ENCODE measurements at places on chromosomes 5 and 9.

DNA sequence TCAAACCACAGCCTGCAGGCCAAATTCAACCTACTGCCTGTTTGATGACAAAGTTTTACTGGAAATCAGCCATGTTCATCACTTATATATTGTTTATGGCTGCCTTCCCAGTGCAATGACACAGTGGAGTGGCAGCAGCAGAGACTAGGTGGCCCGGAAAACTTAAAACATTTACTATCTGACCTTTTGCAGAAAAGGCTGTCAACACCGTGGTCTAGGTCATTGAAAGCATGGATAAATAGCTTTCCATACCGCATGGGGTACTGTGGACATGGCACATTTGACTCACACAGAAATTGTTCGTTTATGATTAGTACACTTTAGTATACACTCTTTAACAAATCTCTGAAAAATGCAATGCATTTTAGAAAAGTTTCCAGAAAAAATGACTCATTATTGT is 298.3 kb upstream of the EFNA5 start:
- no peak for DNase-seq

GRCh38 chr9:94996641-94997040 is 270.1 kb downstream of the AOPEP start:
- DNase-seq: no peak

DNA sequence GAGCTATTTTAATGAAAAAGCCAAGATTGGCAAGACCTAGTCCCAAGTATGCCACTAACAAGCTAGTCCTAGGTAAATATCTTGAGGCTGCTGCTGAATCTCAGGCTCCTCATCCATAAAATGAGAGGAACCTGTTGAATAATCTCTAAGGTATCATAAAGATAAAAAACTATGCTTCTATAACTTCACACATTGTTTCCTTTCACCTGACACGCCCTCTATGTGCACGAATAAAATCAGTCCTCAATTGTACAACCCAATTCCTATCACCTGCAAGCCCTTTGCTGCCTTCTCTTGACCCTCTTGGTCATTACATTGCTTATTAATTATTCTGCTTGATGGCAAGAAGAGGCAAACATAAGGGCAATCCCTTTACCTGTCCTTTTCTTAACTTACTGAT is 69.9 kb downstream of the TRPM6 start:
- DNase-seq: no peak

DNA sequence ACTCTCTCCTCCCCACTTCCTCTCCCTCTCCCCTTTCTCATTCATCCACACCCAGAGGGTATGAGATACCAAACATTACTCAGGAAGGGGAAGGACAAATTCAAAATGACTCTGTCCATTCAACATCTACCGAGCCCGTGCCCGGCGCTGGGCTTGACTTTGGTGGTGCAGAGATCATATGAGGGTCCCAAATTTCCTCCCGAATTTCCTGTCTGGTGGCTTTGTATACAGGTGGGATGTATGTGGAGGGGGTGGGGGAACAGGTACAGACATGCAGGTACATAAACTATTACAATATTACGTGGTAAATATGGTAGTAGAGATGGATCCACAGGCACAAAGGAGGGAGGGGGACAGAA is 21.8 kb upstream of the GABRP start:
- no peak for DNase-seq

- DNase-seq: no peak
These were observed 36.8 kb upstream of the NFIB start for GRCh38 chr9:14350754-14351153.

DNA sequence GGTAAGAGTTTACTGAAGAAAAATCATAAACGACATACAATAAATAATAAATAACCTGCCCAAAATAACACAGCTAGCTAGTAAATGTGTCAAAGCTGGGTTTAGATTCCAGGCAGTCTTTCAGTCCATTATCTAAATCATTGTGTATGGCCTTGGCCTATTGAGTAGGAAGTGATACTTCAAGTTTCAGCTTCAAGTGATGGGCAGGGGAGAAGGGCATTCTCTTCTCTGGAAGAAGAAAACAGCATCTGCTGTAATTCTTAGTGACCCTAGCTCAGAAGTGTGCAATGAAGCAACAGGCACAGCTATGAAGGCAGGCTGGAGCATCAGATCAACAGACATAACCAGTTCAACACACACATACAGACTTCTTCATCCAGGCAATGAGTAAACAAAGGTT is 42.5 kb downstream of the FNIP1 start:
- DNase-seq: no peak
